ENCODE measurements at places on chromosomes 2 and 18.

- DNase-seq, result no peak
These were observed 227.6 kb downstream of the MYCN start for GRCh38 chr2:16167870-16168426.

DNA sequence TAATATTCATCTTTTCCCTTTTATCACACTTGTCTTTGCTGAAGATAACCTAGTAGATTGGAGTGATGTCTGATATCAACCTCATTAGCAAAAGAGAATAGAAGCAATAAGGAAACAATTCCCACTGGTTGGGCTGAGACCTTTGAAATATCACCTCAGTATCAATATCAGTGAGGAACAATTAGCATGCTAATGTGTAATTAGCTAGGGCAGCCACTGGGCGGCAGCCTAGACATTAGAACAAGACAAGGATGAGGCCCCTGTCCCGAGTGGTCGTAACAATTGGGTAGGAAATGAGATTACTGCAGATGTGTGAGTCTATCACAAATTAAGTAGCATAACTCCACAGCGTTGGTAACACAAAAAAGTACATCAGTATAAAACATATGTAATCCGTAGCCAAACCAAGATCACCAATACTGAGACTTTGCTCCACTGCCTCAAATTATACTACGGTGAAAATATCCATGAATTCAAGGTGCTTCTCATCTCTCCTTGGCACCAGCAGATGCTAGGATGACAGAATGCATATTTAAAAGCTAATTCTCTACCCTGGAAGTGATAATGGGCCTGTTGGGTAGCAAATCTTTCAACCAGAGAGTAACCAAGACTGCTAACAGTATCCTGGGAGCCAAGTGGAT lies 99.1 kb downstream of the ALPK2 start:
- DNase-seq, result peak; percentile 74

DNA sequence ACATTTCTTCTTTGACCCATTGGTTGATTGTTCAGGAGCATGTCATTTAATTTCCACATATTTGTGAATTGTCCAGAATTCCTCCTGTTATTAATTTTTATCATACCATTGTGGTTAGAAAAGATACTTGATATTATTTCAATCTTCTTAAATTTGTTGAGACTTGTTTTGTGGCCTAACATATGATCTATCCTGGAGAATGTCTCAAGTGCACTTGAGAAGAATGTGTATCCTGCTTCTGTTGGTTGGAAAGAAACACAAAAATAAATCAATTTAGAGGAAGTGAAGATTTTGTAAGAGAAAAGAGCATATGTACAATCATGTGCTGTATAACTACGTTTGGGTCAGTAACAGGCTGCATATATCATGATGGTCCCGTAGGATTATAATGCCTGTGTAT lies 118.6 kb upstream of the CDC42EP3 start:
- no peak for DNase-seq

DNA sequence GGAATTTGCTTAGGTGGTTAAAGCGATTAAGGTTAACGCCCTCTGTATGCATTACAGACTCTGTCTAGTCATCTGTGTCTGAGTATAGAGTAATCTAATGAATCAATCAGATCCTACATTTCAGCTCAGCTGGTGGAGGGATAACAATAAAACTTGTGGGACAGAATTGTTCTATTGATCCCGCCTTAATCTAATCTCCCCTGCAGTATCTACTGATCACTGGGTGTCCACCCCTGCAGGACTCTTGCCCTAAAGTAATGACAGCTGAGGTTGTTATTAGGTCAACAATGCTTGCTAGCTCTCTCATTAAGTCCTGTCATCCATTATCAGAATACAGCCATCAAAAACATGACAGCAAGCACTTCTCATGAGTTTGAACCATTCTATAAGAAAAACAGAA lies 462.6 kb upstream of the TMEFF2 start:
- DNase-seq, result no peak

DNA sequence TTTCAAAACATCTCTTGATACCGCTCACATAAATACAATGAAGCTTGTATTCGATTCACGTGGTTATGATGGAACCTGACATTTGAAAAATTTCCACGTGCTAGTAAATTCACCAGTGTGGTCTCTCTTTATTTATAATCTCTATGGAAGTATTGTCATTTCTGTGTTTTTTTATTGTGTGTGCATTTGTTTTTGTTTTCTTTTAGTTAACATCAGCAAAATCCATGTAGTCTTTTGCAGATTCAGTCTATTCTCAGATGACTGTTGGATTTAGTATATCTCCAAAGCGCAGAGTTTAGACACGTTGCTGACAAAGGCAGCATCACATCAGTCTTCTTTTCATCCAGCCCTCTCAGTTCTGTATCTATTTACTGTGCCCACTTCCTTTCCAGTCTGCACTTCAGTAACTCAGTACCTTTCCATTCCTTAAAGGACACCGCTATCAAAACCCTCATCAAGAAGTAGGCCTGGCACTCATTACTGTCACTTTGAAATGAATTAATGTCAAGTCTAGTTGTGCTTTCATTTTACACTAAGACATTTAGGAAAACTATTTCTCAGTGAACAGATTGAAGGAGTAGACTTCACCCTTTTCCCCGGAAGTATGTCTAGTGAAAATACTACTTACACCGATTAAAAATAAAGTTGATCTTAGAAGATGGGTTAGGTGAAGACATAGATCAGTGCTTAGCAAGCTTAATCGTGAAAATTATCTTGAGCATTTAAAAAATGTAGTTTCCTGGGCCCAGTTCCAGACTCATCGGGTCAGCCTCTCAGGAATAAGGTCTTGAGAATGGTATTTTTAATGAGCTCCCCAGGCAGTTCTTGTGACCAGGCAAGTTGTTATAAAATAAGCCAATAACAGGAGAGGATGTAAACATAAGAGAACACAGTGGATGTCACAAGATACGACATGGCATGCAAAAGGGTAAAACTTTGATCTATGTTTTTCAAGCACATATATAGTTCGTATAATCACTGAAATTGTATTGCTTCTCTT lies 506.8 kb upstream of the ZEB2 start:
- DNase-seq, result no peak

GRCh38 chr2:27451095-27451494 lies 8.9 kb downstream of the KRTCAP3 start:
- DNase-seq, result peak; percentile 45

GRCh38 chr18:68533641-68534040 lies 181.3 kb downstream of the TMX3 start:
- DNase-seq, result no peak

DNA sequence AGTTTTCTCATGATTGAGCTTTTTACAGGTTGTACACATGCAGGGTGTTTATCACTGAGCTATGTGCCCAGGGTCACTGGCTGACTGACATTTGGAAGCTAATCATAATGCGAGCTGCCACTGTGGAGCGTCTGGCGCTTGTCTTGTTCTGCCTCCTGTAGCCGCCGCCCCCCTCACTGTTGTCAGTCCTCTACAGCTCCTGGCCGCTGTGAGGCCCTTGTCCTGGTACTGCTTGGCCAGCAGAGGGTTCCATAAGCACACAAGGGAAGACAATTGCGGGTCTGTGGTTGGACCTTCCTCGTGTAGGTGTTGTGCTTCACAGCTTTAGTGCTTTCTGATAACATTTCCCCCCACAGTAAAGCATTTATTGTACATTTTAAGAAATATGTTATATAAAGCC lies 105.6 kb upstream of the LDLRAD4 start:
- no peak for DNase-seq

DNA sequence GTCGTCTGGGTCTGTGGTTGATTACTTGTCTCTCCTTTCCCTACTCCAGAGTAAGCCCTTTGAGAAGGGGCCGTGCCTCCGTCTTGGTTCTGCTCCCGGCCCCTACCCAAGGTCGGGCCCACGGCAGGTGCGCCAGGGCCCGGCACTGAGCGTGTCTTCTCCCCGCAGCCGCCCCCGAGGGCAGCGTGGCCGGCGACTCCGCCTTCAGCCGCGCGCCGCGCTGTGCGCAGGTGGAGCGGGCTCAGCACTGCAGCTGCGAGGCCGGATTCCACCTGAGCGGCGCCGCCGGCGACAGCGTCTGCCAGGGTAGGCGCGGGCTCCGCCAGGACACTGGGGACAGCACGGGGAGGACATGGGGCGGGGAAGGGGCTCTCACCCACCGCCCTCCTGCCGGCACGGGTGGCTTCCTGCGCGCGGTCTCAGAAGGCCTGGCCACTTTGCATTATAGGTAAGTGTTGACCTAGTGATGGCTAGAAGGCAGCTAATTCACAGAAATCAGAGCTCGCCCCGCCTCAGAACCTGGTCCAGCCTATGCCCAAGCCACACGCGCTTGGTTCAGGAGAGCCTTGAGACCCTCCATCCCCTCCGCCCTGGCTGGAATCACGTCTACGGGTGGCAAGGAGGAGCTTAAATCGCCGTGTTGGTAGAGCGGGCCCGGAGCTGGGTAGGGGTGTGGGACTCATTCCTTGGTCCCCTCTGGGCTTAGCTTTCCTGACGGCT lies 43.5 kb downstream of the FBLN7 start:
- peak; percentile 57 for DNase-seq

DNA sequence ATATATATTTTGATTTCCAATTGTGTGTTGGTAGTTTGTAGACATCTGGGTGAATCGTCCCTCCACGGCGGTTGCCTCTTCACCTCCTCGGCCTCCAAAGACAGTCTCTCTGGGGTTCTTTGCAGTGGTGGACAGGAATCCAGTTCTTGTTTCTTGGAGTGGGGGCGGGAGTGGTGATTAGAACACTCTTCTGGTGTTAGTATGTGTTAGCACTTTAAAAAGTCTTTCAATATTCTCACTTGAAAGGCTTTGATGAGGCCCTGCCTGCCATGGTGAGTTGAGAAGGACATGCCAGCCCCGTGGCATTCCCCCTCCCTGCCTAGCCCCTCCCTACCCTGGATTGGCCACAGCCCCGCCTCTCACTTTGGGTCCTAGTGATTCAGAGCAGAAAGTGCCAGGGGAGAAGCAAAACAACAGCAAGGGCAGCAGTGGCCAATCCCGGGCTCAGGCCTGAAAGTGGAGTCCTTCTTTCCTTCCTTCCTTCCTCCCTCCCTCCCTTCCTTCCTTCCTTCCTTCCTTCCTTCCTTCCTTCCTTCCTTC lies 316.8 kb upstream of the HS6ST1 start:
- no peak for DNase-seq

DNA sequence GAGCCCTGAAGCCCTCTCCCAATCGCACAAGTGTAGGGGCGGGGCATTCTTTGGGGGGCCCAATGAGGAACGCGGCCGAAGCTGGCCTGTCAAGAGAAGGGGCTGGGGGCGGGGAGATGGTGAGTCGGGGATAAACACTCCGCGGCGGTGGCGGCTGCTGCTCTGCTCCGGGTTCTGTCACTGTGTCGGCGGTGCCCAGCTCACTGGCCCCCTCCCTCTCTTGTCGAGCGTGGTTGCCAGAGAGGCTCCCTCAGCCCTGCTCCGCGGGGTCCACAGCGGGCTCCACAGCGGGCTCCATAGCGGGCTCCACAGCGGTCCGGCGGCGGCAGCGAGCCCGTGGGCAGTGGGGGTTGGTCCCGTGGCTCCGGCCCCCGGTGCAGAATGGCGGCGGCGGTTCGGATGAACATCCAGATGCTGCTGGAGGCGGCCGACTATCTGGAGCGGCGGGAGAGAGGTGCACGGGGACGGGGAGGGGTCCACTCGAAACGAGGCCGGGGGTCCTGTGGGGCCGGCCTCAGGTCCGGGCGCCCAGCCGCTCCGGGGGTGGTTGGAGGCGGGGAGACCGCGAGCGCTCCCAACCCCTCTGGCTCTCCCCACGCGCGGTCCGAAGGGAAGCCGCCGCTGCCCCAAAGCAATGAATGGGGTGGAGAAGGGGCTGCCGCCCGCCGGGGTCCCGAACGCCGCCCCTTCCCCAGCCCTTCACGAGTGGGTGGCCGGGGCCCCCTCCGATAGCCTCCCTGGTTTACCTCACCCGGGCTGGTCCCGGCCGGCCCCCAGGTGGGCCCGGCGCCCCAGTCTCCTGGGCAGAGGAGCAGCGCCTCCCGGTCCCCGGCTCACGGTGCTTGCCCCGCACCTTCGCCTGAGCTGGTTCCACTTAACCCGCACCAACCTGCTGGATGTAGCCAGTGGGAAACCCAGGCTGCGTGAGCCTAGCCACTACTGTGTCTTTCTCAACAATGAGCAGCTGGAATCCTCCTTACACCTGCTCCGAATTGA lies at the start of gene MXD1:
Gene MXD1, plus strand, starts transcription at position 160 of the 996 bp plus-strand sequence. Its CDS starts 222 bp downstream, at position 382.
- no peak for DNase-seq

GRCh38 chr2:219645631-219646527 lies 18.4 kb downstream of the SLC4A3 start:
- DNase-seq, result no peak

DNA sequence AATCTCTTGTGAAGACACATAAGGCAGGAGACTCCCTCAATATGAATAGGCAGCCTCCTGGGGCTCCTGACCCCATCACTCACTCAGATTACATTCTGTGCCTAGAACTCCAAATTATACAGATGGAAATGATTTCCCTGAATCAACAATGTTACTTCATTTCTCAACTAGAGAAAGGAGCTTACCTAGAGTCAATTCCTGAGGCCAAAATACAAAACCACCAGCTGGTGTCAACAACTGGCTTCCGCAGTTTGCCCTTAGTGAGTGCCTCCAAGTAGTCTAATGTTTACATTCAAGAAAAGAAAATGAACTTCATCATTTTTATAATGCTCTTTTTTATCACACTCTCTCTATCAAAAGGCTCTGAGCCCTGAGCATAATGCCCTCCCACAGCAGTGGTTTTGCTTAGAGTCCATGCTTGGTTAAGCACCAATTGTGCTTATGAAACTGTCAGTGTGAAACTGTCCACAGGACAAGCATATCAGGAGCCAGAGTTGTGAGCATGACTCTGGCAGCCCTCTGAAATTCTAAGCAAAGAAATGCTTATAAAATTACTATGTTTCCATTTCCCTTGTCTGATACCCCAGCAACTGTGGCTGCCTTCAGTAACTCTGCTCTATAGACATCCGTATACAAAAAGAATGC lies 305.7 kb upstream of the PKDCC start:
- DNase-seq, result no peak

DNA sequence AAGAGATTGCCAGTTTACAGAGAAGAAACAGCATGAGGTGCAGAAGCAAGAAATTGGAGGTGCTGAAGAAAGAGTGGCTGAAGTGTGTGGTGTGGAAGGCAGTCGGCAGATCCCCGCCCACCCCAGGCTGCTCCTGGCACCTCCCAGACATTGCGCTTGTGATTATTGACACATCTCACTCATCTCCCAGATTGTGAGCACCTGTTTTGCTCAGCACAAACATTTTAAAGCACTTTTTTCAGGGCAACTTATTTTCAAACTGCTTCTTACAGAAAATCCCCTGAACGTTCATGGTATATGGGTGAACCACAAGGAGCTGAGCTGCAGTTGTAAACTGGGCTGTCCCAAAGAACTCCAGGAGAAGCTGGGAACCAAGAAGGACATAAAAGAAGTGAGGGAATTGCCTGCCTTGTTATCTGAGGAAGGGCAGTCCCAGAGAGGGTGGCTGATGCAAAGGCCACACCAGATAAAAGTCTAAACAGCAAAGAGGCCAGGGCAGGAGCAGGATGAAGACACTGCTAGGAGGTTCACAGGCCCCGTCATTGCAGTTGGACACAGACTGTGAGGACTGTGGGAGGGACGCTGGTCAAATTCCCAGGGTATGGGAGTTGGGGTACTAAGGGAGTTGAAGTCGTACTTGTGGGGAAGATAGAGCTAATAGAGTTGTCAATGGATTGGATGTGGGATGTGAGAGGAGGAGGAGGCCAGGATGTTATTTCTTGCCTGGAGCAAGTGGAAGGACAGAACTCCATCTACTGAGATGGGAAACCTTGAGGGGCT lies 65.1 kb downstream of the INPP4A start:
- DNase-seq, result no peak
